ENCODE measurements at places on chromosomes 7 and 10.

DNA sequence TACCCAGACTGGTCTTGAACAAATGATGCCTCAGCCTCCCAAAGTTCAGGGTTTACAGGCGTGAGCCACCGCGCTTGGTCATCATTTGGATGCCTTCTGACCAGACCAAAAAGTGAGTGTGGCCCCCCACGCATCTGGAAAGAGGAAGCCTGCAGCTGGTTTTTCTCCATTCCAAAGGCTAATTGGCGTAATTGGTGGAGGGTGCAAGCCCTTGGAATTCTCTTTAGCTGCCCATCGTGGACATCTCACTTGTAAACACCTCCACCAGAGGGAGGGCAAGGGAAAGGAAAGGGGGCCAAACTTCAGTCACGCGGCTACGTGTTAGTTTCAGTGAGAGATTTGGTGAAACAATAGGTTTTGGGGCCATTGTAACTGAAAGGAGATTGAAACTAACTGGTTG is 4.1 kb upstream of the ARHGAP21 start:
- peak; percentile 48 for DNase-seq

GRCh38 chr10:100254191-100254590 is 13.2 kb downstream of the CWF19L1 start:
- DNase-seq = no peak

DNA sequence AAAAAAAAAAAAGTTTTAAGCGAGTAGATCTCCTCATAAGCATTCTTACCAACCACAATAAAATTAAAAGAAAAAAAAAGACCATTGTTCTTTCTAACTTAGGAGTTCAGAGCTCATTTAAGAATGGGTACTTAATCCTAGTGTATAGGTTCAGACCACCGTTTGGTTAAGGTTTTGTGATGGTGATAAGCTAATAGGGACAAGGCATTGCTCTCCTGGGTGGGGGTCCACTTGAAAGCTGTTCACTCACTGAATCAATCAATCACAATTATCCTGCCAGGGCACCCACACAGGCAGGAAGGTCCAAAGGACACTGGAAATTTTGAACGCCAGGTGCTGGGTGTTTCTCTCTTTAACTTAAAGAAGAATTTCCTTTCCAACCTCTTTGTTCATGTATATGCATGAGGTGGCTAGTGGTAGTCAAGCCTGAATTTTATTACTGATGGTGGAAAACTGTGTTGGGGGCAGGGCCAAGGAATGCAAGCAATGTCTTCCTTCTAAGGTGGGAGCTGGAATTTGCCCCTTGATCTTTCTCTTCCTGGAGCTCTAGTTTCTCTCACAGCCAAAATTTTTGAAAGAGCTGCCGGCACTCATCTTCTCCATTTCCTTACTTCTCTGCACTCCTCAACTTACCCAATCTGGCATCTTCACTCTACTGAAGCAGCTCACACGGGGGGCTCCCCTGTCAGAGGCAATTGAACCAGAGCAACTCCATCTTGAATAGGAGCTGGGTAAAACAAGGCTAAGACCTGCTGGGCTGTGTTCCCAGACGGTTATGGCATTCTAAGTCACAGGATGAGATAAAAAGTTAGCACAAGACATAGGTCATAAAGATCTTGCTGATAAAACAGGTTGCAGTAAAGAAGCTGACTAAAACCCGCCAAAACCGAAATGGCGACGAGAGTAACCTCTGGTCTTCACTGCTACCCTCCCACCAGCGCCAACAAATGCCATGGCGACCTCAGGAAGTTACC is 7.5 kb upstream of the FAM131B start:
- peak; percentile 48 for DNase-seq

DNA sequence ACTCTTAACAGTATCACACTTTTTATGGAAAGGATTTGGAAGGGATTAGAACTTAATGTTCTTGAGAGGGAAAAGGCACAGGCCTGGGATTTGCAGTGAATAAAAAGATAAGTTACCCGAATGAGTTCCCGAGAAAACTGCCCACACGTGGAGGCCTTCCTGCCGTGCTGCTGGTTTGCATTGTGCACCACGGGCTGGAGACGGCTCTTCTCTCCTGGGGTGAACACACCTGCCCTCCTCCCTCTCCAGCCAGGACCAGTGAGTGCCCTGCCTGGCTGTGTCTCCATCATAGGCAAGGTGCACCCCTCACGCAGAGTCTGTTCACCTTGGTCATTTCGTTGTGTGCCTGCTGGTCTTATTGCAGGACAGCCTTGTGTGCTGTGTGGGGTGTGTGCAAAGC is 336.3 kb upstream of the SHH start:
- DNase-seq = no peak

GRCh38 chr7:19178595-19178994 is 33.4 kb upstream of the FERD3L start:
- no peak for DNase-seq

- no peak for DNase-seq
Observed at GRCh38 chr10:44316922-44317215, 68.0 kb downstream of the CXCL12 start.

GRCh38 chr10:68574051-68574450 is 13.9 kb downstream of the TET1 start:
- no peak for DNase-seq

DNA sequence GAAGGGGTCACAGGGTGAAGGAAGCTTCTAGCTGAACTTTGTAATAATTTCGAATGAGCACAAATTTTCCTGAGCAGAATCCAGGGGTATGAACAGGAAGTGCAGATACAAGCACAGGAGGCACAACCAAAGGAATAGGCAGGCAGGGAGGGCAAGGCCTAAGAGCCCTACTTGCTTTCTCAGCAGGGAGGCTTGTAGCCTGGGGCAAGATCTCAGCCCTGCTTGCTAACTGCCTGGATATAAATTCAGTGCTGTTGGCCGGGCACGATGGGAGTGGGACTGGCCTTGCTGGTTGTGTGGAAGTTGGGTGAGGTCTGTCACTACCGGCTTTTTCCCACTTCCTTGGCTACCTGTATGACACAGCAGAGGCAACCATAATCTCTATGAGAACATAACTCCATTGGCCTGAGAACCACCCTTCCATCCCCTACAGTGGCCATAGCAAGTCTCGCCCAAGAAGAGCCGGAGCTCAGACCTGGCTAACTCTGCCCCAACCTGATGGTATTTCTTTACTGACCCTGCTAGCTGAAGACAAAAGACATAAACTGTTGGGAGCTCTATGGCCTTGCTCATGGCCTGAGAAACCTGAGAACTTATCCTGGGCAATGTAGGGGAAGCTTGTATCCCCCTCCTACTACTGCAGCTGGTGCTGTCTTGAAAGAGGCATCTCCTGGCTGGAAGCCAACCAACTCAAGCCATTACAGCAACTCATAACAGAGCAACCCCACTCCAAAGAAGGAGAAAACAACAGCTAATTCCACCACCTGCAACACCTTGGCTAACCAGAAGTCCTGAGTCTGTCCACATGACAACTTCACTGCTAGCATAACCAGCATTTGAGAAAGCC is 27.6 kb downstream of the CLDN12 start:
- no peak for DNase-seq

- peak; percentile 94 for DNase-seq
Observed at GRCh38 chr10:93893646-93894515, at the start of gene SLC35G1. Gene SLC35G1 (plus strand): TSS chr10:93893978. CDS start chr10:93894034, 56 bp downstream.

DNA sequence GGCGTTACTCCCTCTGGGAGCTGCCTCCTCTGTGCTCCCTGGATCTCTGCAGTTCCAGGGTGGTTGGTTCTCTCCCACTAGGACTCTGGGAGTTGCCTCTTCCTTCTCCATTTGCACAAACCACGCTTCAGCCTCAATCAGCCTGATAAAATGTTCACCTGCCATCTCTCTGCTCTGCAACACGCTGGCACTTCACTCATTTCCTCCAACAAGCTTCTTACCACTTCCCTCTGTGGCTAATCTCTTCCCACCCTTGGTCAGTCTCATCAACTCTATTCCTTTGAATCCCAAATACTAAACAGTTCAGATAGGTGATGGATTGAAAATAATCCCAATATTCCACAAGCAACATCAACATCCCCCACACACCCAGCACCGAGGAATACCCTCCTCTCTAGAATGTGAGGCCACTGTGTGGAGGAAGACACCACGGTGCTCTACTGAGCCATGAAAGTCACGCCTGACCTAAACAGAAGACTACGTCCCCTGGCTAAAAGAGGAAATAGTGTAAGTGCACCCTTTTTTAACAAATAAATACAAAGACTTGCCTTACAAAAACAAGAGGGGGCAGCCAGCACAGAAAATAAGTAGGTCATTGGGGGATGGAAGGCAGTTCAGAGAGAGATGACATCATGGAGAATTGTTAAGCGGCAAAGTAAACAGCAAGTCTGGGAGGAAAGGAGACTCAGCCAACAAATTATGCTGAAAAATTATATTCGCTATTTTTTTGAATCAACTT is 1.9 kb upstream of the FAM170B start:
- DNase-seq = no peak

- DNase-seq = no peak
Observed at GRCh38 chr10:97708167-97708566, 5.4 kb upstream of the MARVELD1 start.

DNA sequence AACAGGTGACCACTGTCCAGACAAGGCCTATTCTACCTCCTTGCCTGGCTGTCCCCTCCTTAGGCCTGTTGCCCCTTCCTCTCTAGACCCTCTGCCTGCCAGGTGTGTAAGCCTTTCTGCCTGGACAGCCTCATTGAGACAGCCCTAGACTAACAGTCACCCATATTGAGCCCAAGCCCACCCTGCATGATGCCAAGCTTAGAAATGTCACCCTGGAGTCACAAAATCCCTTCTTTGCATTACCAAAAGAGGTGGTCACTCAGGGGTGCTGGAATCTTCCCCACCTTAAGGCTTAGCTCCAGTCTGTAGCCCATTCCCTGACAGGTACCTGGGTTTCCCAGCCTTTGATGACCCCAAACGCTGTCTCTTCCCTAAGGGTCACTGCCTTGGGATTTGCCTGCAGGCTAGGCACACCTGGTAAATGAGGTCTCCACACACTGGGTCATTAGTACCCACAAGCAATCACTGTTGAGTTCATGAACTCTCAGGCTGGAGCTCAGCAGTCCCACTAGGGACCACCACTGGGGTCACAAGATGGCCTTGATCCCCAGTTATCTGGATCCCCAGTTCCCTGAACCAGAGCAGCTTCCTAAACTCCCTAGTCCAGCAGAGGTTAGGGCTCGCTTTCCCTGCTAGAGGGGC is 54.9 kb upstream of the CAMK2B start:
- peak; percentile 12 for DNase-seq

DNA sequence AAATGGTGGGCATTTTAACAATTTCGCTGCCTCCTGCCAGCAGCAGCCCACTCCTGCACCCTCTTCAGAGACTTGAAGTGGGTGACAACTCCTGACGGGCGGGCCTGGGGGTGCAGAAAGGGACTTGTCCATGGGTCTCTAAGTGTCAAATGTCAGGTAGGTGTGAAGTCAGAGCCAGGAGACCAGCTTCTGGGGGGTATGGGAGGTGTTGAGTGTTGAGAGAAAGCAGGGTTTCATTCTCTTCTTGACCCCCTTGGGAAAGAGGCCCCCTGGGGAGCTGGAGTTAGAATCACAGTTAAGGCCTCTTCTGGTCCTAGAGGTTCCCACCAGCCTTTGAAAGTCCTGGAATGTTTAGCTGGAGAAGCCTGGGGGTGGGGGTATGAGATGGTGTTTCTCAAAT is 11.6 kb upstream of the PALD1 start:
- DNase-seq = peak; percentile 49

- DNase-seq = no peak
Observed at GRCh38 chr10:74027702-74028101, 29.8 kb downstream of the VCL start.

- DNase-seq = peak; percentile 61
Observed at GRCh38 chr7:617614-618538, 98.2 kb upstream of the PDGFA start.

- DNase-seq = no peak
Observed at GRCh38 chr7:155974186-155974897, 162.1 kb upstream of the SHH start.

GRCh38 chr10:28291881-28292297 is 11.0 kb downstream of the MPP7 start:
- DNase-seq = no peak

DNA sequence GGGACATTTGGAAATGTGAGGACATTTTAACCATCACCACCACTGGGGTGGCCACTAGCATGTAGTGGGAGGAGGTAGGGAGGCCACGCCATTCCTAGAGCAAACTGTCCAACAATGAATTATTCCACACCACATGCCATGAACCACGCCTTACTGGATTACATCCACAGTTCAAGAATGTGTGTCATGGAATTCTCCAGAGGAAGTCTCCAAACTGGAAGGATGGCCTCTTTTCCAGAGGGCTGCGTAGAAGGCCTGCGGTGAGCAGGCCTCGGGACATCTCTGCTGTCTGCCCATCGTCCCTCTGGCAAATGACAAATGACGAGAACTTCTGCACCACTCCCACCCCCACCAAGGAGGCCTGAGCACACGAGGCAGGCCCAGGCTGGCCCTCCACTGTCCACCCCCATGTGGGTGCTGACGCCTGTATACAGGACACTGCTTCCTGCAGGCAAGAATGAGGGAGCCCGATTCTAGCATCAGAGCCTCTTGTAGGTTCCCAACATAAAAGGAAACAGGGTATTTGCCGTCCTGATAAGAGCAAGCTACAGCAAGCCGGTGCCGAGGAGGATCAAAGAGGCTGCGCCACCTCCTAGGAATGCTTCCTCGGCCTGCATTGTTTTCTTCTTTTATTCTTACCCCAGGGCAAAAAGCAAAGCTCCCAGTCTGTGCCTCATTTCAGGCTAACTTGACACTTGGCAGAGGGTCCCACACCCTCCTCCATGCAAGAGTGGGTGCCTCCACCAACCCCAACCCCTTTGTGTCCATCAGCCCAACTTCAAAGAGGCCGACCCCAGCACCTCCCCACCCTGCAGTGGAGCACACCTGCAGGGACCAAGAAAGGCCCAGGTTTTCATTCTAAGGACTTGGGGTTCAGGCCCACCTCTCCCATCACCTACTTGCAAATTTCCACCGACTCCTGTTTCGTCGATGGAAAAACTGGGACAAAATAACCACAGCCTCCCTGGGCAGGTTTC is 23.9 kb downstream of the TNS3 start:
- peak; percentile 68 for DNase-seq

- peak; percentile 4 for DNase-seq
Observed at GRCh38 chr7:115476671-115477181, 553.8 kb downstream of the TFEC start.

DNA sequence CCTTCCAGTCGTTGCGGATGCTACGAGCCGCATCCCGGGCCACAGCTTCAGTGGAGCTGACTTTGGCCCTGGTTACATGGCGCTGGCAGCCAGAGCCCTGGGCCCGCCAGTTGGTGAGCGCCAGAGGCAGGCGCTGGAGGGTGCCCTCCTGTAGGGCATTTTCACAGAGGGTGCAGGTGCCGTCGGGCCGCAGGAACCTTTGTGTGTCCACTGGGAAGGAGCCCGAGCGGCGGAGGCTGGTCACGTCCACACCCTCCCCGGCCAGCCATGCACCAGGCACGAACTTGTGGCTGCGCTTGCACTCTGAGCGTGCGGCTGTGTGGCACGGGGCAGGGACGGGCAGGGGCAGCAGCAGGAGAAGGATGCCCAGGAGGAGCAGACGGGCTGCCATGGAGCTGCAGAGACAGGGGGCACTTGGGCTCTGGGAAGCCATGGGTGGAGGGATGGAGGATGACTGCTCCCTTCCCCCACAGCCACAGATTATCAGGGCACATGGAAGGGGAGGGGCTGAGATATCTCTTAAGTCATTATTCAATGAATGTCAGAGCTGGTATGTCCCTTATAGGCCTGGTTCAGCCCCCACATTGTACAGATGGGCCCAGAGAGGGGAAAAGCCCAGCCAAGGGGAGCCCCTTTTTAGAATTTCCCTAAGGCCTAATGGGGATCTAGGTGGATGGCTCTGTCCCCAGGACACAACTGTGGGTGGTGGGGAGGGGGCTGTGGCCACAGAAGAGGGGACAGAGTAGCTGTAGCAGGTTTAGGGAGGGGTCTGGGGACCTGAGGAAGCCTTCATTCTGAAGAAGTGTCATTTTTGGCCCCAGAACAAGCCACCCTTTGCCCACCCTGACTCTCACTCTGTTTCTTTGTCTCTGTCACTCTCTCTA is 1.8 kb downstream of the PRF1 start:
- DNase-seq = no peak

All from H7 (cell line).